Foreskin keratinocyte (primary cell): ENCODE measurements at places on chromosomes 11 and 22.

DNA sequence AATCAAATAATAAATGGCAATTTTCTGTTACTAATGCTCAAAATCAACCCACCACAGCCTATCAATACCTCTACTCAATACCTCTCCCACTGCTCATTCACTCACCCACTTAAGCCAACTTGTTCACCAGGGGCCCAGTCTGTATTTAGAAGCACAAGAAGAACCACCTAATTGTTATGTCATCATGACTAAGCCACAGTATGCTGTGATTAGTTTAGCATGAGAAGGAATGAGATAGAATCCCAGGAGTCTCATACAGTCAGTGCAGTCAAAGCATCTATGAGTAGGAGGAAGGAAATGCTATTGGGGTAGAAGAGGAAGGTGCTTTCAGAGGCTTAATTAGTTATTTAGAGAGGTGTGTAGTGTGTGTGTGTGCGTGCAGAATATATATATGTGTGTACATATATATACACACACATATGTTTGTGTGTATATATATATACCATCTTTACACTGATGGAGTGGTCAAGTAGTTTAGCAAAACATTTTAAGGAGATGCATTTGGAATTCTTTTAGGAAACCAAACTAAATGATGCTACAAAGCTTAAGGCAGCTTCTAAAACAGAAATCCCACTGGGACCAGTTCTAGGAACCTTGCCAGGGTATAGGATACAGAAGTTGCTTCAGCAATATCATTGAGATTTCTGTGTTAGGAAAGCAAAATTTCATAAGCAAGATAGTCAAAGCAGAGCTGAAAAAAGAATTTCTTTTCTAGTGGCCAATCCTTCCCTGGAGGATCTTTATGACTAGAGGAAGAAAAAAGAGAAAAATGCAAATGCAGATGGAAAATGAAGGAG is 27.5 kb downstream of the KCNA4 start:
- no peak for DNase-seq

GRCh38 chr11:45169310-45170072 is 23.1 kb downstream of the PRDM11 start:
- no peak for DNase-seq

- DNase-seq: no peak
These were observed 1.8 kb downstream of the CELF1 start for GRCh38 chr11:47551086-47551485.

DNA sequence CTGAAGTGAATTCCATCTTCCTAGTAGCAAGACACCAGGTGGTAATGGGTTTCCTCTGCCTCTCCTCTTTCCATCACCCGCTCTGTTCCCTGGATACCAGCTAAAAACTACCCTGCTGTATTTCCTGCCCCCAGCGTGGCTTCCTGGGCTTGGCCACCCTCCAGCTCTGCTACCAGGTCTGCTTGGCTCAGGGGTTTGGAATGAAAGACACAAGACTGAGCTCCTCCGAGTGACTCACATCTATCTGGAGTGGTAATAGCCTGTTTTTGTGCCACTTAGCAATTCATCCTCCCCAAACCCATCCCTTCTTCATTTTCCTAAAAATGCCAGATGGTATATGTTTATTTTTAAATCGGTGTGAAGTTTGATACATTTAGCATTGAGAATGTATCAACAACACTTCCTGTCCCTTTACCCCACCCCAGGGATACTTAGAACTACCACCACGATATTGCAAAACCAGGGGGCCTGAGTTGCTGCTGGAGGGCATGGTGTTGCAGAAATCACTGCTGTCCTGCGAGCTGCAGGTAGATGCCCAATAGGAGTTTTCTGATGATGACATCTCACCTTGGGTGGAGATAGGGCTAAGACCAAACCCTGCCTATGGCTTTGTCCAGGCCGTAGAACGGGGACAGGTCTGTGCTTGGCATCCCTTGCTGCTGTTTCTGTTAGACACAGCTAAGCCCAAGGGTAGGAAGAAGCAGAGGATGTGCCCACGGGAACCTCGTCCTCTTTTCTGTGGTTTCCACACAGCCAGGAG is 7.5 kb upstream of the MICAL3 start:
- DNase-seq: peak; percentile 94

- peak; percentile 81 for DNase-seq
These were observed 1.4 kb downstream of the CDC42BPG start for GRCh38 chr11:64842851-64843685.

- no peak for DNase-seq
These were observed 50.9 kb downstream of the MCAM start for GRCh38 chr11:119266063-119266462.

DNA sequence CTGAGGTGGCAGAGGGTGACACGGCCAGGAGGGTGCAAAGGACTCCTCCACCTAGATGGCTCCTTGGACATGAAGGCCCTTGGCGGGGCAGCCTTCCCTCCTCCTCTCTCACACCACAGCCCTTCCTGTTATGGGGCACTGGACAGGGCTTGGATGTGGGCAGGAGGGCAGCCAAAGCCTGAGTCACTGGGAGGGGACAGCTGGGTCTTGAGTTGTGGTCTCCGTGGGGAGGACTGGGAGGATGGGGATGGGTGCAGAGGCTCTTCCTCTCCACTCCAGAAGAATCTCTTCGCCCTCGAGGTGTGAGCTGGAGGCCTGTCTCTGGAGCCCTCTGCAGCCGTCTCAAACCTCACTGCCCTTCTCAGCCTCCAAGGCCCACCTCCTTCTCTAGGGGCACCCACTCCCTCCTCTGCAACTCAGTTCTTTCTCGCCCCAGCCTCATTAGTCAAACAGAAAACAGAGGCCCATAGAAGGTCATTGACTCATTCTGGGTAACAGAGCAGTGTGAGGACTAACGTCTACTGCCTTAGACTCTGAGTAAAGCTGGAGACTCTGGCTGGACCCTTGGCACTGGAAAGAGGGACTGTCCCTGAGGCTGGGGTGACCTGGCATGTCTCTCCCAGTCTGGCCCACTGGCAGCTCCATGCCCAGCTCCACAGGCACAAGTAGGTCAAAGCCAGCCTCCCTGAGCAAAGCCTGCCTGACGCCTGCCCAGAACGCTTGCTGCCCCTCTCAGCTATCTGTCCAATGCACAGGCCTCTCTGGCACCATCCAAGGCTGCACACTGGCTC is 47.5 kb upstream of the CDON start:
- DNase-seq: no peak

- no peak for DNase-seq
These were observed 628 bp downstream of the LRP4 start for GRCh38 chr11:46917762-46918082.

- DNase-seq: no peak
These were observed 22.2 kb upstream of the MALAT1 start for GRCh38 chr11:65476632-65477148.

GRCh38 chr22:20390394-20390907 is 3.5 kb upstream of the ZNF74 start:
- DNase-seq: no peak

- DNase-seq: no peak
These were observed 53.4 kb upstream of the PARVG start for GRCh38 chr22:44127356-44127755.

- DNase-seq: no peak
These were observed 95.7 kb downstream of the STIM1 start for GRCh38 chr11:3950996-3951660.

- no peak for DNase-seq
These were observed 337 bp downstream of the OR52B6 start for GRCh38 chr11:5581014-5581413.

GRCh38 chr11:80595011-80595410 is 1154.2 kb upstream of the TENM4 start:
- DNase-seq: peak; percentile 74

DNA sequence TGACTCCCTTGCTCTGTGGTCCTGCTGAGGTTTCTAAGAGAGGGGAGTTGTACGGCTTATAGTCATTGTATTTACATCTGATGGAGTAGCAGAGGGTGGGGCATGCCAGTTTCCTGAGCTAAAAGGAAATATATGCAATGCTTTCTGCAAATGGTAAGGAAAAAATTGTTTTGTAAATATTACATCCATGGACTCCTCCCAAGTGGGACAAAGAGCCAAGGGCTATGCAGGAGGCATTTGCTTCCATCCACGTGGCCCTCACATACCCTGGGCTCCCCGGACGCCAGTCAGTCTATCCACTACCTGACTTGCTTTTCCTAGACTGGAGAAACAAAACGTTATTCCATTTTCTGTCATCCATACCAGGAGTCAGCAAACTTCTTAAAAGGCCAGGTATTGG is 59.7 kb upstream of the PITPNB start:
- no peak for DNase-seq

GRCh38 chr11:70191495-70192140 is 11.5 kb upstream of the FADD start:
- DNase-seq: no peak

DNA sequence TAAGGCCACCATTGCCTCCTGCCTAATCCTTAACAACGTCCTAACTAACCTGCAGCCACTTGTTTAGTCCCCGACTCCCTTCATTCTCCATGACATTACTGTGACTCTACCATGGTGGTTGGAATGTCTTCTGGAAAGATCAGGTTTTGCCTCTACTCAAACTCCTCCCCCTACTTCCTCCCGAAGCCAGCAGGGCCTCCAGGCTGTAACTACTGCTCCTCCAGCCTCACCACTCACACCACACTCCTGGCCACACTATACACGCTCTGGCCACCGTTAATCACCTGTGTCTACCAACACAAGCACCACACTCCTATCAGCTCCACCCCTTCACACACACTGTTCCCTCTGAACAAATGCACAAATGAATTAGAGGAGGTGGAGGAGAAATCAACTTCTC is 69.2 kb downstream of the PACSIN2 start:
- no peak for DNase-seq

DNA sequence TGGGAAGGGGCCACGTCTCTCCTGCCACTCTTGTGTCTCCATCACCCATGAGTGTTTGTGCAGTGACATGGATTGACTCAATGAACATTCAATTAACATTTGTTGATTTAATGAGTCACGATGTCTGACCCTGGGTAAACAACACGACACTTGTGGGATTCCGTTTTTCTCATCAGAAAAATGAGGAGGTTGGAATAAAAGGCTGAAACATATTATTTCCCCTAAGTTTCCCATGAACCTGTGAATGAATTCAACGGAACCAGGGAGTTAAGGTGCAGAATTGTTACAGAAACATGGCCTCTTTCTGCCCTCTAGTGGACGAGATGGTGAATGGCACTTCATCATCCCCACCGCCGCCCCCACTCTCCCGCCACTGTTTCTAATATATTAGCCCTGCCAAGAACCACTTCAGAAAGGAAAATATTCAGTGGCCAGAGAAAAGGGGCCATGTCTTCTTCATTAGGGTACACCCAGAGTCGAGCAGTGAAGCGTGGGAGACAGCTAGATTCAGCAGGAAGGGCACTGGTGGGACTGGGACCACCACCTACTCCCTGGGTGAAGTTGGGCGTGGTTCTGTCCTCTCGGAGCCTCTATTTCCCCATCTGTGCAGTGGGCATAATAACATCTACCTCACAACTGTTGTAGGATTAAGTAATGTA is 46.3 kb upstream of the SYT13 start:
- no peak for DNase-seq

DNA sequence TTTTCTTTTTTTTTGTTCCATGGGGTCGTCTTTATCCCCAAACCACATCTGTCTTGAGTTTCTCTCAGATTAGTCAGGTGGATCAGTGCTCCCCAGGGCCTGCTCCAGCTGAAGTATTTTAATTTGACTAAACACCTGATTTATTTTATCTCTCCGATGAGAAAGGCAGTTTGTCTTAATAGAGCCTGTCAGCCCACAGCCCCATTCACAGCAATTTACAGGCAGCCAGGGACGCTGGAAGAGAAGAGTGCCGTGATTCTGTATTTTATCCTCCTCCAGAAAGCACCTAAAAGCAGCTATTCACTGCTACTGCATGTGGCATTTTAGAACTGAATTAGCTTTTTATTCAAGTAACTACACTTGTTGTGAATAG is 164.5 kb downstream of the SOX6 start:
- DNase-seq: no peak

GRCh38 chr11:16925561-16926065 is 88.6 kb downstream of the PLEKHA7 start:
- DNase-seq: peak; percentile 54
